ENCODE measurements at places on chromosomes 7 and 10.

GRCh38 chr7:94301024-94301586, 93.6 kb upstream of the COL1A2 start:
- peak; percentile 89 for DNase-seq

- DNase-seq, result no peak
These were observed 17.1 kb downstream of the KCNK18 start for GRCh38 chr10:117214401-117214800.

DNA sequence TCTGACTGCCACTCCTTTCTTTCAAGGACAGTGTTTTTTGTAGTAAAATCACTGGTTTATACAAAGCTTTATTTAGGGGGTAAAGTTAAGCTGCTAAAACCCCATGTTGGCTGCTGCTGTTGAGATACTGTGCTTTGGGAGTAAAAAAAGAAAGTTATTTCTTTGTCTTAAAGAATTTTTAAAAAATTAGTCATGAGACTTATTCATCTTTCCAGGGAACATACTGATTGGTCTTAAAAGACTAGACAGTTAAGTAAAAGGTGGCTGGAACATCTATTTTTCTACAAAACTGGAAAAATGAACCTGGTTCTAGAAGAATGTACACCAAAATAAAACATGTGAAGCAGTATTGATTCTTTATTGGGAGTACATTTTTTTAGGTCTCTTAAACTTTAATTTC, 20.6 kb downstream of the BBIP1 start:
- no peak for DNase-seq

GRCh38 chr10:74490551-74490950, 335.8 kb upstream of the KAT6B start:
- no peak for DNase-seq

- no peak for DNase-seq
These were observed 68.1 kb upstream of the PODXL start for GRCh38 chr7:131624536-131624935.

DNA sequence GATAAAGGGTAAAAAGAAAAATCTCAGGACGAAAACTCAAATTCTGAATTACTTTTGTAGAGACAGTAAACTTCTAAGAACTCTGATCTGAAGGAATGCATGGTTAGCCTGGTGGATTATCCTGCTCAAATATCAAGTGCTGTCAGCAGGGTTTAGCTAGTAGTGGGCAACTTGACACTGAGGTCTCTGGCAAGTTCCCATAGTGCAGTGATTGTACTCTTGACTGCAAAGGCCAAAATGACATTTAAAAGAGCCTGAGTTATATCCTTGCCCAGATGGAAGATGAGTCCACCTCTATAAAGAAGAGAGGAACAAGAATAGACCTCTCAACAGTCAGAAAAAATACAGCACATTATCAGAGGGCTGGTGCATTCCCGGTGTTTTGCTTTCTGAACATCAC, 304.5 kb upstream of the IMMP2L start:
- no peak for DNase-seq

DNA sequence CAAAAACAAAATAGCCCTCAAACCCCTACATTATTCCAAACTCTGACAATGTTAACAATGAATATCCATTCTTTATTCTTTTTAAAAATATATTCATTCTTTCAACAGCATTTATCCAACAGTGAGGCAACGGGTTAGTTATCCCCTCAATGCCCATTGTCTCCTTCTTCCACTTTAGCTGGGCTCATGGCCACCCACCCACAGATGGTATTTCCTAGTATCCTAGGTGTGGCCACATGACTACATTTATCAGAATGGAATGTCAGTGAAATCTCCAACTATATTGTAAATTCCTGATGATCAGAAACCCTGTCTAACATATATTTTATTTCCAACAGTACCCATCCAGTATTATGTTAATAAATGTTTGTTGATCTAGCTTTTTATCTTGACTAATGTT, 13.6 kb downstream of the HOXA1 start:
- no peak for DNase-seq

DNA sequence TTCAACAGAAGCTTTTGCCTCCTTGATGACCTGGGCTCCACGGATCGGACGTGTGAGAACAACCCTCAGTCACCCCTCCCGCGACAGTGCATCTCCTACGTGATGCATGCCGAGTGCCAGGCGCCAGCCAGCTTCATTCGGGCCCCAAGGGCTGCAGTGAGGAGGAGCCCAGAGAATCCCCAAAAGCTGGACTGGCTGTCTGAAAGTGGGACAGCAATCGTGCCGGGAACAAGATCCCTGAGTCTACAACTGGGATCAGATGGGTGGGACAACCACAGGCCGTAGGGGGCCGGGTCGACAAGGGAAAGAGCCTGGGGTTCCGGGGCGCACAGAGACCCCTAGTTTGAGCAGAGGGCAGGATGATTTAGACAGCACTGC, 27.2 kb downstream of the EBF3 start:
- DNase-seq, result no peak

GRCh38 chr10:94219829-94220228, 142.9 kb downstream of the NOC3L start:
- DNase-seq, result no peak

GRCh38 chr7:2012981-2013380, 219.8 kb downstream of the MAD1L1 start:
- peak; percentile 82 for DNase-seq

GRCh38 chr7:24477398-24478136, 95.7 kb upstream of the PALS2 start:
- peak; percentile 54 for DNase-seq

GRCh38 chr10:43188702-43189101, 50.5 kb downstream of the CSGALNACT2 start:
- no peak for DNase-seq

GRCh38 chr10:119706521-119707278, 19.1 kb upstream of the INPP5F start:
- DNase-seq, result no peak

GRCh38 chr10:14123139-14123538, 207.6 kb downstream of the FRMD4A start:
- no peak for DNase-seq

GRCh38 chr10:18860631-18861240, 187.9 kb upstream of the MALRD1 start:
- DNase-seq, result no peak

DNA sequence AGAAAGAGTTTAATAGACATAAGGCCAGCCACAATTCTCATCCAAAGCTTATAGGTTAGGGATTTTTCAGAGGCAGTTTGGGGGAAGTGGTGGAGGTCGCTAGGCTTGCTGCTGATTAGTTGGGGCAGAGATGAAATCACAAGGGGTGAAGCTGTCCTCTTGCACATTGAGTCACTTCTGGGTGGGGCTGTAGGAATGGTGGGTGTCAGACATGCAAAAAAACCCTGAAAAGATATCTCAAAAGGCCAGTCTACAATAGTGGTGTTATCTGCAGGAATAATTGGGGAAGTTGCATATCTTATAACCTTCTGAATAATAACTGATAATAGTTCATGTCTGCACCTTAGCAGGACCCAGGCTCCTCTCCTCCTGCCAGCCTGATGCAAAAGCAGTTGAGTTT, 2.1 kb downstream of the FAM24B start:
- DNase-seq, result no peak

DNA sequence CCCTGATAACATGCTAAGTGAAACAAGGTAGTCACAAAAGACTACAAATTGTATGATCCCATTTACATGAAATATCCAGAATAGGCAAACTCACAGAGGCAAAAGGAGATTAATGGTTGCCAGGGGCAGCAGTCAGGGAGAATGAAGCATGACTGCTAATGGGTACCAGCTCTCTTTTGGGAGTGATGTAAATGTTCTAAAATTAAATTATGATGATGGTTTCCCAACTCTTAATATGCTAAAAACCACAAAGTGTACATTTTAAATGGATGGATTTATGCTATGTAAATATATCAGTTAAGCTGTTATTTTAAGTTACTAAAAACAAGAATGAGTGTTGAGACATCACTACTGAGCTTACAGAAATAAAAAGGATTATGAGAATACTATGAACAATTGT, 12.6 kb downstream of the CYP51A1 start:
- no peak for DNase-seq

- no peak for DNase-seq
These were observed 120.4 kb downstream of the MALRD1 start for GRCh38 chr10:19169041-19169440.

GRCh38 chr10:23525406-23525805, 86.5 kb downstream of the OTUD1 start:
- DNase-seq, result no peak

GRCh38 chr7:139049936-139050335, 14.1 kb upstream of the ZC3HAV1L start:
- DNase-seq, result no peak

GRCh38 chr10:105597312-105597711, 956.2 kb downstream of the SORCS3 start:
- no peak for DNase-seq

DNA sequence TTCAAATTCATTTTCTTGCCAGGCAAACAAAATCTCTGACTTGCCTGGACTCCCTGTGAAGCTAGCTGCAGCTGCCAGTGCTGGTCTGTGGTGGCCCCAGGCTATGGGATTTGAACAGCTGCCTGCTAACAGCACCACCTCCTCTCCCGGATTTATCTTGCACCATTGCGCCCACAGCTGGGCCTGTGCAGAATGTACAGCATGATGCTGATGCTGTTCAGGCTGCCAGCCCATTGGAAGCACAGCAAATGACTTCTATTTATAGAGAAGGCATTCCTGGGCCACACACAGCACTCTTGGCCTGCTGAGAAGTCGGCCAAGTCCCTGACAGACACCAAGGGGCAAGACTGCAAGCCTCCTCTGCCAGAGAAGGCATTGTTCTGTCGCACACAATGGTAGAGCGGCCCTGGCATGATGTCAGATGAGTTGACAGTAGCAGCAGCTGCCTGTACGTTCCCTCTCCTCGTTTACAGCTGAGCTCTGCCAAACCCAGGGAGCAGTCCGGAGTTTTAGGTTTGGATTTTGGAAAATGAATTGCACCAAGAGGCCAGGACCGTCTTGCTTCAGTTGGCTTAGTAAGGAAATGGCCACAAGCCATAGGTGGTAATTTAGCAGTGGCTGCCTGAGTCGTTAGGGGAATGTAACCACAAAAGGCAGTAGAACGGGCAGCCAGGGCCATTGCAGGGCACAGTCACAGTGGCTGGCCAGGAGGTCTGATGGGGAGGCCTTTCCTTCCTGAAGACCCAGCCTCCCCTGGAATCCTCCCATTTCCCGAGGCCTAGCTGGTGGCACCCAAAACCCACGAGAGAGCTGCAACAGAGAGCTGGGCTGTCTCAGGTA, 38.5 kb downstream of the MTURN start:
- peak; percentile 87 for DNase-seq

DNA sequence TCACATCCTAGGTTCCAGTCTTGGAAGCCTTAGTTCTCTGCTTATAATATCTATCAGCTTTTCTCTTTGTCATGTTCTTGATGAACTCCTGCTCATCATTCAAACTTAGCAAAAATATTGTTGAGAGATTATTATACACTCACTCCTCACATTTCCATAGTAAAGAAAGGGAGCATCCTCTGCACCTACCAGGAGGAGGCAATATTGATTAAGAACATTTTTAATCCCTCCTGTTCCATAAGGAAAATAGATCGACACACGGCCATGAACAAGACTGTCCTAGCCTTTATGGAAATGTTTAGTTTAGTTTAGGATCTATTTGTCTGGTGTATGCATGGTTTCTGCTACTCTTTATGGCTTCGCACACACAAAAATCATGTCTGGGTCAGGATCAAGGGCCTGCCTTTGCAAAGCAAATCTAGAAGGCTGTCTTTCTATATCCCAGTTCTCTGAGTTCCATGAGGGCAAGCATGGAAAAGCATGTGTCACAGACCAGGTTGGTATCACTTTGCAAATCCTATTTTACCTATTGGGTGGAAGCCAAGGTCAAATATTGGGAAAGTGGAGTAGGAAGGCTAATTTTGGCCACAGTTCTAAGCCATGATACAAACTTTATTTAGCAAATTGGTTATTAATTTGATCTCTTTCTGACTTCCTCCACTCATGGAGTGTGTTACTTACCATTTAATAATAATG, 164.4 kb downstream of the MDFIC start:
- DNase-seq, result no peak

DNA sequence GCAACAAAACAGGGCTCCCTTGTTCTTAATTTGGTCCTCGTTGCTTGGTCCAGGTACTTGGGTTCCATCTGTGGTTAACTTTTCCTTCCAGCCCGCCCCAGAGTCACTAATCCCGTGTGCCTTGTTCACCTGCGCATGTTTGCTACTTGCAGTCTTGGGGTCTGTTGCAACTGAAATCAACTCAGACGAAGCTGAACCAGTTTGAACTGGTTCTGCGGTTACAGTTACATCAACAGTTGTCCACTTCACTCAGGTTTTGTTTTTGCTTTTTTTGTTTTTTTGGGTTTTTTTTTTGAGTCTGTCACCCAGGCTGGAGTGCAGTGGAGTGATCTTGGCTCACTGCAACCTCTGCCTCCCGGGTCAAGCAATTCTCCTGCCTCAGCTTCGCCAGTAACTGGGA, 34.7 kb downstream of the TRRAP start:
- no peak for DNase-seq

DNA sequence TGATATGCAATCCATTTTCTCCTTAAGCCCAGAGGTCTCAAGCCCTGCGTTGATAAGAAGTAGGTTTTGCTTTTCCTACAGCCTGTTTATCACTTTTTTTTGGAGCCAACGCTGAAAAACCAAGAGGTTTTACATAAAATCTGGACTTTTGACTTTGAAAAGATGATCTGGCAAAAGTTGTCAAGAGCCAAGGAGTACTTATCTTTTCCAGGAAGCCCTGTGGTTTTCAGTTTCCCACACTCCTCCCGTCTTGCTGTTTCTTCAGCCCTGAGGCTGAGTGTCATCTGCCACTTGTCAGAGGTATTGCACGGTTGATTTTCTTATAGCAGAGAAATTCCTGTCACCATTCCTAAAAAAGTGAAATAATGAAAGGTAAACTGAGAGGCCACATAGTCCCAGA, 108.7 kb downstream of the TYW1 start:
- no peak for DNase-seq

- DNase-seq, result no peak
These were observed 229.6 kb downstream of the BAMBI start for GRCh38 chr10:28906934-28907333.

DNA sequence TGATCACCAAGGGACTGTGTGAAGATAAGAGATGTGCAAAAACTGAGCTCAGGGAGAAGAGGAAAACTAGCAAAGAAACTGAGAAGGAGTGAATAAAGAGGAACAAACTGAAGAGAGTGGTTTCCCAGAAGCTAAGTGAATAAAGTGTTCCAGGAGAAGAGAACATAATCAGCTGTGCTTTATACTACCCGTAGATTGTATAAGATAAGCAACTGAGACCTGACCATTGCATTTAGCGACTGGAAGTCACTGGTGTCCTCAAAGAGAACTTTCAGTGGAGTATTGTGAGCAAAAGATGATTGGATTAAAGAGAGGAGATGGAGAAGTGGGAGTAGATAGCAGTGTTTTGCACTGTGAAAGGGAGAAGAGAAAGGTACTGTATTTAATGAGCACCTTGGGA, 14.6 kb downstream of the PHTF2 start:
- no peak for DNase-seq

DNA sequence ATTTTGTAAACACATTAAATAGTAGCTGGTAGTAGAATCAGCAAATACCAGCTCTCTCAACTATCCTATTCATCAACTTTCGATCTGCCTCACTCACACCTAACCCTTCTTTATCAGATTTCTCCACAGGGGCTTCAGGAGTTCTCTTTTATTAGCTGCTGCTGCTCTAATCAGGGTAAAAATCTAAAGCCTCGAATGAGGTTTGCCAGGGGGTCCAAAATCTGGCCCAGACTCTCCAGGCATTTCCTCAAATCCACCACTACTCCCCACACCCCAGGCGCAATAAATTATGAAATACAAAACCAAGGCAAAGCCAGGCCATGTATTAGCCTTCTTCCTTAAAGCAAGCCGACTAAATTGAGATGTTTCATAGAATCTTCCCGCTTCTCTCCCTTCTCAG, 2.3 kb downstream of the RNF216 start:
- no peak for DNase-seq

Measured in aorta (tissue), 5 donors.